ENCODE measurements at places on chromosomes 16 and 17.
A peak's percentile ranks its signal among the peaks of the same experiment; 100 is the strongest.

- DNase-seq = no peak
Observed at GRCh38 chr16:51763072-51763661, 612.1 kb upstream of the SALL1 start.

GRCh38 chr16:967077-967541, 3.7 kb downstream of the LMF1 start:
- no peak for DNase-seq

DNA sequence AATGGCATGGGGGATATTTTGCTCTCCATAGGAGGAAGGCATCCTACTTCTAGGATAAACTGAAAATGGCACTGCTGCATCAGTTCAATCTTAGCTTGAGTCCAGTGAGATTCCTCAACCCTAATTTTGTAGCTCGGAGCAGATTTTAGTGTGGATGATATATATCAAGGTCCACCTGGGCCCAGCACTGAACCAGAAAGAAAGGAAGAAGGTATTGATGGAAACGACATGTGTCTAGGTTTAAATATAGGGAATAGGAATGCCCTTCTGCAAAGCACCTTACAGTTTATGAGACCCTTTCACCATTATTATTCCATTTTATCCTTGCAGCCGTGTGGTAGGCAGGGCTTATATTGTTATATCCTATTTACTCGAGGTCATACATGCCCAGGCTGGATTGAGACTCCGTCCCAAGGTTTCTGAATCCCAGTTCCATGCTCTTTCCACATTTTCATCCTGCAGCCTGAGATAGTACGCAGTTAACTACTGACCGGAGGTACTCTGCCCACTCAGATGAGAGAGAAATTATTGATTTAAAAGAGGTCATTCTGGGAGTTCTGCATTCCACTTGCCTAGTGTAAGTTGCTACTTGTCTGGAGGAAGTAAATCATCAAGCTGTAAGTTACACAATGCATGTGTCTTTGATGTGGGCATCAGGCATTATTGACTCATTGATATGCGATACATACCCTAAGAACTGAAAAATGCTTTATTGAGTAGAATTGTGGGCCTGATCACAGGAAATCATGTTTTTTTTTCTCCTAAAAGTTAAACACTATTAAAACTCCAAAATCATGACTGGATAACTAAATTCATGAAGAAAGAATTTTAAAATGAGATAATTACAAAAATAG, 10.1 kb downstream of the KRT39 start:
- peak; percentile 64 for DNase-seq

DNA sequence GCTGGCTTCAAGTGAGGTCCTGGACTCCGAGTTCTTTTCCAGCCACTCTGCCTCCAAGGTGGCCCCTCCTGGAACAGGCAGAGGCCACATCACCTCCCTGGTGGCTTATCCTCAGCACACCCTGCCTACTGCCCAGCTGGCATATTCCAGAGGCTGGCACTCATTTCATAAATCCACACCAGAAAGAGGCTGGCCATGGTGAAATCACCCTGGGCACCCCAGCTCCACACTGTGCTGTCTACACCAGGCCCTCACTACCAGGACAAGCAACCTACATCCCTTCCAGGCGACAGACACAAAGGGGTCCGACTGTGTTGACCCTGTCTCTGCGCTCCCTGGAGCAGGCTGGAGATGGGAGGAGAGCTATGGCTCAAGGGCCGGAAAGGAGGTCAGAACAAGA, 100.2 kb downstream of the C16orf78 start:
- DNase-seq = no peak

DNA sequence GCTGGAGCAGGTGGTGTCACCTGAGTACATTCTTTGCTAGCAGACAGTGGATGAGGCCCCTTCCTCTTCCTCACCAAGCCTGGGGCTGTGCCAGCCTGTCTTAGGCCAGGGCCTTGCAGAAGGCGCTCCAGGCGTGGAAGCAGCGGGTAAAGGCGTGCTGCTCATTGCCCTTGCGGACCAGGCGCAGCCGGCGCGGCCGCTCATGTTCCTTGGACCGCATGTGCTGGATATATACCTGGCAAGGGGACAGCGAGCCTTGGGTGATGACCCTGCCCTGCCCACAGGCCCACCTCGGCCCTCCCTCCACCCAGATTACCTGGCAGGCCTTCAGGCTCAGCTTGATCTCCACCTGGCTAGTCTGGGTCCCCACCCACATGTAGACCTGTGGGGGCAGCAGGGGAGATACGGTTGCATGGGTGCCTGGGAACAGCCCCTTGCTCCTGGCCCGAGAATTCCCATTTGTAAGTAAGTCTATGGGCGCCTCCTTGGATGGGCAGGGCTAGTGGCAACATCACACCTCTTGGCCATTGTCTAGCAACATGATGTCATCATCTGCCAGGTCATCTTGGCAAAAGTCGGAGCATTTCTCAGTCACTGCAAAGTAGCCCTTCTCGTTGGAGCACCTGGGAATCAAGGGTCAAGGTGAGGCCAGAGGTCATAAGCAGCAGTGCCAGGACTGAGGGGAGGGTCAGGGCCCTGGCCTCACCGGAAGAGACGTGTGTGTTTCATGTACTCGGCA, 13.3 kb downstream of the FLII start:
- no peak for DNase-seq

DNA sequence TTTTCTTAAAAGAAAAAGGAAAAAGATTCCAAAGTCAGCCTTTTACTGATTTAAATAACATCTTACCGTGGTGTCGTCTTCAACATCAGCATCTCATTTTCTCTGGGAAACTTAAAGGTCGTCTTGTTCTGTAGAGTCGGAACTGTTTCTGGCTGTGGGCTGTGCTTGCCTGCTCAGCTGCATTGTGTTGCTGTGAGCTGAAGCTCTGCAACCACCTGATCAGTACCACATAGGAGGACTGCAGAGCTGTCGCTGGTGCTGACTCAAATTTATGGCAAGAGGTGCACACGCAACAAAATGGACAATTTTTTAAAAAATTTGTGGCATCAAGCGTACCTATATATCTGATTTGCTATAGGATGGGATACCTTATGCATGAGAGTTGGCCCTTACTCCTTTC, at the start of gene OMG:
TSS of gene OMG (minus strand) at position 150 of the 400 bp plus-strand sequence. CDS start 908 bp downstream, outside the sequence.
- DNase-seq = no peak

DNA sequence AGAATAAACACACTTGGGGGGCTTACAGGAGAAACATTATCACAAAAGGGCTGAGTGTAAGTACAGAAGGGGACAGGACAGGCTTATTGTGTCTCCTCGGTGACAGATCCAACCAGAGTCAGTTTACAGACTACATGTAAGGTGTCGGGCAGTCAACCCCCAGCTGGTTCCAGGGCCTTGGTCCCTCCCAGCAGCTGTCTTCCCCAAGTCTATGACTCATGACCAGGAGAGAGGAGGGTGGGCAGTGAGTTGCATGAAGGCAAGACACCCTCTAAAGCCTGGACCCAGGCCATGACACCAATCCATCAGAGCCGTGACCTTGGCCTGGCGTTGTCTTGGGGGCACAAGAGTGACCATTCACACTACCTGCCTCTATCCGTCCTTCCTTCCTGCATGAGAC, 276.2 kb upstream of the CCL2 start:
- DNase-seq = no peak
